ENCODE measurements at places on chromosomes 2 and 18. TPM values are rescaled to one million over a fixed set of nuclear protein-coding genes. Genes with fewer than 3 reads are reported as not detected.

Gene NT5C1B
- total RNA-seq: not detected

Gene TEX51
- not detected for total RNA-seq

Gene HNMT
- total RNA-seq: 11.8 TPM

DNA sequence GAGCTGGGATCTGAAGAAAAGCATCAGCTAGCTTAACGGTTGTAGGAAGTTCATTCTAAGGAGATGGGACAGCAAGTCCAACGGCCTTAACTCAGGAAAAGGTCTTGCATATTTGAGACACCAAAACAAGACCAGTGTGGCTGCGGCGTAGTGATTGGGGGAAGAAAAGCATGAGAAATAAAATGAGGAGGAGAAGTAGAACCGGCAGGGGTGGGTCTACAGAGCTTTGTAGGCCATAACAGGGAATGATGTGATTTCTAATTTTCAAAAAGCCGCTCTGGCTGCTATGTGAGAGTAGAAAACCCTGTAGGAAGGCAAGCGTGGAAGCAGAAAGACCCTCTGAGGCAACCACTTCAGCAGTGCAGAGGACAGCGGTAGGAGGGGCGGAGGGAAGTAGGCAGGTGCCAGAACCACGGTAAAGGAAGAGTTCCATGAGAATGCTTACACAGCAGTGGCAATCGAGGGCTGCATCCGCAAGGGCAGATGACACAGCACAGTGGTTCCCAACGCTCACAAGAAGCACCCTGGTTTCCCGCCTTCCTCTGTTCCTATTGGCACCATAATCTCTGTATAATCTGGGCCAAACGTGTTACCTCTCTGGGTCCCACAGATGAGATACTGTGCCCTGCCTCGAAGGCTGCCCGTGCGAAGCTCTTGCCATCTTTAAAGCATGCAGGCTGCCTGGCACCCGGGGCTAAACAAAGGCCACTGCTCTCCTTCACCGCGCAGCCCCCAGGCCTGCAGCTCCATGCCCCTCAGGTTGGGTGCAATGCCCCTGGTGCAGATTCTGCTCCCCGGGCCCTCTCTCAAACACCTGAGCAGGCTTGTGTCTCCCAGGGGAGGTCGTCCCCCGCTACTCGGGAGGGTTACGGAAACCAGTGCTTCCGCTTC lies 795 bp downstream of the ANKRD39 start:
- no peak for DNase-seq

GRCh38 chr2:199019898-199020507 lies 437.7 kb downstream of the SATB2 start:
- DNase-seq: no peak

GRCh38 chr2:168191955-168192785 lies 55.2 kb downstream of the STK39 start:
- DNase-seq: no peak

- DNase-seq: no peak
Measured at GRCh38 chr2:176907341-176907740, 305.3 kb upstream of the HNRNPA3 start.

All from cardiac septum (tissue), 1 donor.